ENCODE measurements at places on chromosomes 6 and 20.

DNA sequence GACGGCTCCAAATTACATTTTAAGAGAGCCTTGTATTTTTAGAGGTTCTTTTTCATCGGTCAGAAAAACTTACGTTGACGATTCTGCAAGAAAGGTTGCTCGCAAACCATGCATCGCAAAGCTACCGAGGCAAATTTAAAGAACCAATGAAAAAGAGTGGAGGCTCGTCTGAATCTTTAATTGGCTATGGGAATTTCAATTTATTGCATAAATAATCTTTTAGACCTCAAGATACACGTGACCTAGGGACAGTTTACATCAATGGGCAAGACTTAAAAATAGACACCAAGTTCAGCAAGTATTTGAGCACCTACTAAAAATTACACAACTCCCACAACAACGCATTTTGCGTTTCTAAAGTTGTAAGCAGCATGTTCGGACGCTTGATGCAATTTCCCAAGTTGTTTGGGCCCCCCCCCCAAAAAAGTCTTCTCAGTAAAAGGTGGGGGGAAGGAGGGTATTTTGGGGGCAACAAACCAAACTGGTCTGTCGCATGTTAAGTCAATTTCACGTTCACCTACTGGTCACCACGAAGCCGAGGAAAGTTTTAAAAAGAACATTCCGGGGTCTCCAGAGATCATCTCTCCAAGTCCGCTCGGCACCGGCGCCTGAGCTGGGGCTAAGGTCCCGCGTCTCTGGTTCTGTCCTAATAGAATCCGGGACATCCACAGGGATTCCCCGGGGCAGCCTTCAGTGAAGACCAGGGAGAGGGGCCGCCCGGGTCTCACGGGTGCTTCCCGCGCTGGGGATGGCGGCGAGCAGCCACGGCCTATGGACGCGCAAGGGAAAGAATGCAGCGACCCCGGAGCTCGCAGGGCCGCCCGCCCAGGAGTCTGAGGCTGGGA lies 851 bp downstream of the SNX5 start:
- DNase-seq, result no peak

DNA sequence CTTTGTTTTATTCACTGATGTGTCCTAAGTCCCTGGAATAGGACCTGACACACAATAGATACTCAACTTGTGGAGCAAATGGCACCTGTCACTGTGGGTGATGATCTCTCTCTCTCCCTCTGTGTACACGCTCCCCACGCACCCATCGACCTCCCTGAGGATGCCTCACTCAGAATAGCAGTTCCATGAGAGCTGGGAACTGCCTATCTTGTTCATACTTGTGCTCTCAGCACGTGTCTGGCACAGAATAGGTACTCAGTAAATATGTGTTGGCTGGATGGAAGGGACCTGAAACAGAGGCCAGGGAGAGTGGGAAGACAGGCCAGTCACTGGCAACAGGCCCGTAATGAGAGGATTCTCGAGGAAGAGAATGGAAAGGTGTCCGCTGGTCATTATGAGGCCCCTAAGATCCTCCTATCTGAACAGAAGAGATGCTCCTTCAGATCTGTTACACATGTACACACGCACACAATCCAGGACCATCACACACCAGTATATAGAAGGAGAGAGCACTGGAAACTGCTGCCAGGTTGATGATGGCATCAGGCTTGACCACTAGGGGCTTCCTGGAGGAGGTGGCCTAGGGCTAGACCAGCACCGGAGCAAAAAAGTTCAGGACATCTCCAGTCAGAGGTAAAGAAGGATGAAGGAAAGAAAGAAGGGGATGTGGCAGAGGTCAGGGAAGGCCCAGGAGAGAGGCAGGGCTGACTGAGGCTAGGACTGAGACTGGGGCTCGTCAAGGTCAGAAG lies 30.9 kb downstream of the VEGFA start:
- DNase-seq, result no peak

- DNase-seq, result no peak
Measured at GRCh38 chr6:35754452-35755277, 17.8 kb downstream of the ARMC12 start.

- DNase-seq, result no peak
Measured at GRCh38 chr6:156857573-156857972, 80.4 kb downstream of the ARID1B start.

DNA sequence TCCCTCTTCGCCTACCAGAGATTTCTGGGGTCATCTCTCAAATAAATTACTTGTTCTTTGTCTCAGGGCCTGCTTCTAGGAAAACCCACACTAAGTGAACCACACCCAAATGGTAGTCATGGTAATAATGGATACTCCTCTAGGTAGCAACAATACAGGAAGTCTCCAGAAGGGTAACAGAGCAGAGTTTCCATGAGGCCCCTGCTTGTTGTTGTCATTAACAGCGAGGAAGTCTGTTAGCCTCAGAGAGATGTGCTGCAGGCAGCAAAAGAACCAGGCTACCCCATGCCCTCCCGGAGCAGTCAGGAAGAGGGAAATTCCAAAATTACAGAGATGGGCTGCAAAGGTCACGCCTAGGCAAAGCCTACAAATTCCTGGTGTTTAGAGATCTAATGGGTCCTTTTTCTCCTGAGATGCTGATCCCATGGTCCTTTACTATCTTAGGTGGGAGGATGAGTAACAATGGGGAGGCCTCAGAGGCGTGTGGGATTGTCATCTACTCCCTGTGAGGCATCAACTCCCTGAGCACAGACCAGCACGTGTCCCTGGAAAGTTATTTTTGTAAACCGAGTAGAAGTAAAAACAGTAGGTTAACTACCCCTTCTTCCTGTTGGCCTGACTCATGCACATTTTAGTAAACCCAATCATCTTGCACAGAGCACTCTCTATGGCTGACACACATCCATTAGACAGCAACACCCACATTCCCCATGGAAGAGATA lies 10.1 kb downstream of the ISM1 start:
- DNase-seq, result no peak

DNA sequence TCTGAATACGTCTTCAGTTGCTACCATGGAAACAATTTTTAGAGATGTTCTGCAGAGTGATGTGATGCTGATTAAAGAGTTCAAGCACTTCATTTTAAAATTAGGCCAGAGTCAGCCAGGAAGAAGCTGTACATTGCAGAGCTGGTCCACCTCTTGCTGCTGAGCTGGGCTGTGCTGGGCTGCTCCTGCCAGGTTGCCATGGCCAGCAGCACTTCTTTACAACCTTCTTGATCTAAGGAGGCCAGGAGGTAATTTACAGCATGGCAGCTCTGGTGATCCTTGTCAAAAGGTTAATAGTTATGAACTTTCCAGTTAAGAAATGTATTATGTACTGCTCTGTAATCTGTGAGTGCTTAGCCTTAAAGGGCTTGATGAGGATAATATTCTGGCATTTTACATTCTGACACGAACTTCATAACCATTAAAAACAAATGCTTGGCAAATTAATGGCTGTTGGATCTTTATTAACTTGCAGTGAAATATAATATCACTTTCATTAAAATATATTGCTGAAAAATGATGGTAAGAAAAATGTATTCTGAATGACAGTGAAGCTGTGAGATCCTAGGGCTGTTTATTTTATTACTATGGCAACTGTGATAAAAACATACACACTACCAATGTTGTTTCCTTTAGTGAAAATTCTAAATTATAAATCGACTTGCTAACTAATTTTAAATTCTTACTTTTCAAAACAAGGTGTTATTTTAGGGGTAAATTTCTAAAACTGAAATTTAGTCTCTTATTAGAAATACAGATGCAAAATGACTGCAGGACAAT lies 259.7 kb downstream of the RFPL4B start:
- DNase-seq, result no peak

DNA sequence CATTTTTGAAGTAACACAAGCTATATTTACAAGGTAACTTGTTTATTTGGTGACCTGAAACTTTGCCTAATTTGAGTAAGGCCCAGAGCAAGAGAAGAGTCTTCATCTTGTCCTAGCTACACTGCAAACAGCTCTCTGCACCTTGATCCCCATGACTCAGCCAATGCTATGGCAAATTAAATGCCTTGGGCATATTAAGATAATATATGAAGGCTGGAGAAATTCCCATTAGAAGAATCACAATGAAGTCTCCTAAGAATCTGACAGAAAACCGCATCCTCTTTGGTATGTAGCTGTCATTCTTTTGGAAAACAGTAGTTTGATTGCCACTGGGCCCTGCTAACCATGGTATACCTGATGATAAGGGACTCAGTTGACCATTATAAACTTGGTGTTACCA lies 204.5 kb downstream of the UBE3D start:
- DNase-seq, result no peak
